Fibroblast of gingiva (primary cell): ENCODE measurements at places on chromosomes 12 and 14.

DNA sequence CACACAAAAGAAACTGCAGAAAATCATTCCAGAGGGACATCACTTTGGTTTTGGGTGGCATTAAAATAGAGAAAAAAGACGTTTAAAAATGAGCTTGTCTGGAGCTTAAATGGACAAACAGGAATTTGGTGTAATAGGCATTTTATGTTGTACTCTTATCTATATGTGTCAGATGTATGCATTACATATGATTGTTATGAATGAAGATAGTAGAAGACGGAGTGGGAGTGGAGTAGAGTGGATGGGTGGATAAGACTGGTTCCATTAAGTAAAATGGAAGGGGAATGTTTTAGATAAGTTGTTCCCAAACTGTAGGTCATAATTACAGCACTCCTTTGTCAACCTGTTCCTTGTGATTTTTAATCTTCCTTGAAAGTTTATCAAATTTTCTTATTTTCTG, 1.9 kb downstream of the CCDC91 start:
- no peak for DNase-seq

- no peak for DNase-seq
These were observed 110.8 kb downstream of the EMP1 start for GRCh38 chr12:13307143-13307816.

DNA sequence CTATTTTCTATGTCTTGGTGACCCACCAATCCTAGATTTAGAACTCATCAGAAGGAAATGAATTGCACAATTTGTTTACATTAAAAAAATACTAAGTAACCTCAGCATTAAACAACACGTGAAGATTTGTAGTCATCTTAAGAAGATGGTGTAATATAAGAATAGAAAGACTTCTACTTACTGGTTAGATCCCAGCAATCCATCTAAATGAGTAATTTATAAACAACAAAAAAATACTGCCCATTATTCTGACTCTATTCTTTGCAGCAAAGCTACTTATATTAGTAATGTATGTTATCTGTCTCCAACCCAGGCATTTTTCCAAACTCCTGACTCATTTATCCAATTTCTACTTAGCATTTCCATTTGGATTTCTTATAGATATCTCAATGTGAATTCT, 67.8 kb downstream of the CD163L1 start:
- DNase-seq, result no peak

- no peak for DNase-seq
These were observed 15.2 kb downstream of the RFX4 start for GRCh38 chr12:106598003-106598402.

- DNase-seq, result no peak
These were observed 12.9 kb downstream of the USP30 start for GRCh38 chr12:109065154-109065852.
